ENCODE measurements at places on chromosomes 11 and 22.

GRCh38 chr11:47389577-47390421 lies 11.5 kb upstream of the SPI1 start:
- DNase-seq: no peak

DNA sequence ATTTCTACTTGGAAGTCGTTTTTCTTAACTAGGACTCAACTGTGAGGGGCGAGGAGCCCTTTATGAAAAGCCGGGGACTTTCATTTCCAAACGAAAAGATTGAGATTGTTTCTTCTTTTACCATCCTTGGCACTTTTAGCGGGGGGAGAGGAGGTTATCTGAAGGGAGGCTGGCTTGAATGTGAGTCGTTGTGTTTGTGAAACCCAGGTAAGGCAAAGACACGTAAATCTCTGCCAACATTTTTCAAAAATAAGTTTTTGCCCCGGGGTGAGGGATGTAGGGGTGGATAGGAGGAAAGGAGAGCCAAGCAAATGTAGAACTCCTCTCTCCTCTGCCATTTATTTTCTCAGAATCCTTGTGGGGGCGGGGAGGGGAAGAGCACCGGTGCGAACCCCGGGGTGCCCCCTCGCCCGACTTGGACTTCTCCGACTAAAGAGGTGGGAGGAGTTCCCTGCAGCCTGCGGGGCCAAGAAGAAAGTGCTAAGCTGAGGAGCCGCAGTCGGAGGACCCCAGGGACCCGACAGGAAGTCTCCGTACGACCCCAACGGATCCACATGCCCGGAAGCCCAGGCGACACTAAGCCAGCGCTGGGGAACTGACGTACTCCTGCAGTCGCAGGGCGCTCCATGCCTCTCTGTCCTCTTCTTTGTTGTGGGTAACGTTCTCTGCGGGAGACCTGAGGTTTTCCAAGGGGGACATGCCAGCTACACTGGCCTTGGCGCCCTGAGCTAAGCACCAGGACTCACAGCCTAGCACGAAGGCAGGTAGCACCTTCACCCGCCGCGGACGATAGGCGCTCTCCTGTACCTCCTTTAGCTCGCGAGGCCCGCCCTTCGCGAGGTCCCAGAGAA lies 2.4 kb upstream of the WT1 start:
- DNase-seq: no peak

GRCh38 chr11:30405385-30405784 lies 82.5 kb downstream of the ARL14EP start:
- DNase-seq: no peak

GRCh38 chr11:58285483-58286040 lies 17.5 kb upstream of the OR10W1 start:
- DNase-seq: no peak

DNA sequence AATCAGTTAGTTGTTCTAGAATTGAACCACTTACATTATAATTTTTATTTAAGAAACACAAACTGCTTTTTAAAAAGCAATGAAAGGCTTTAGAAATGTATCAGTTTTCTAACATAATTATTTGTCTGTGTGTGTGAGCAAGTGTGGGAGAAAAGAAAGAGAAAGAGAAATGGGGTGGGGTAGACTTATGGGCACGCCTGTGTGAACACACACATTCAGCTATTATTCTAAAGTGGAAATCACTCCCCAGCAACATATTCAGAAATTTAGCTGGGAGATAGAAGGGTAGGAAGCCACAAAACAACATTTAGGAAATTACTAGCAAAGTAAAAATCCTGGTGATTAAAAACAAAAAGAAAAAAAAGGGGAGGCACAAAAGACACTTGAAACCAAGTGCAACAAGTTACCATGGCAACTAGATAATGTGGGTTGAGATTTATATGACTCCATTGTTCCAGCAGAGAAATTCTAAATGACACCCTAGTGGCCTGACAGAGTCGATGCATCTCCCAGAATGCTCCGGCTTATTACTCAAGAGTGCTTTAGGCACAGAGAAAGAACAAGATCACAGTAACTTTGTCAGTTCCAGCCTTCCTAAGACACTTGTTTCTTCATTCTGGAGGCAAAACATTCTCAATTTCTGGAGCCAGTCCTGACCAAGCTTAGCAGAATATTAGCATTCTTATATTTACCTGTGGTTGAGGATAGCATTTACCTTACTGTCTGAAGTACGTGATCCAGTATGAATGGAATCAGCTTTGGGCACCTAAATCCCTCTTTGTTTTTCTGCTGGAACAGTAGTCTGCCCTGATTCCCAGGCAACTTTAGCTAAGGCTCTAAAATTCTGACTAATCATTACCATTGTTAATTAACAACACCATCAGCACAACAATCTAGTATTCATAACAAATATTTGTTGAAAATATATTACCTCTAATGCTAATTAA lies 444.4 kb downstream of the DLG2 start:
- DNase-seq: peak; percentile 35

GRCh38 chr22:35357883-35358621 lies 22.8 kb upstream of the HMOX1 start:
- peak; percentile 40 for DNase-seq

DNA sequence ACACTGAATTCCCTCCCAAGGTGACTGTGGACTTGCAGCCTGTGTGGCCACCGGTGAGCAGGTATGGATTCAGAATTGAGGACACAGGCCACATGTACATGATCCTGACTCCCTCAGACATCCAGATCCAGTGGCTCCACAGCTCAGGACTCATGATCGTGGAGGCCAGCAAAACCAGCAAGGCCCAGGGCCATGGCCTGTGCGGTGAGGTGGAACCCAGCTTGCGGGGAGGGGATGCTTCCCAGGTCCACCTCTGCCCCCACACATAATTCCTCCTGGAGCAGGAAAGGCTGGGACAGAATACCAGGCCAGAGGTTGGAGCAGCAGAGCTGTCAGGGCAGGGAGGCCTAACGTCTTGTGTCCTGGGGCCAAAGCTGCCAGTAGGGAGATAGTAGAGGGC lies 82.1 kb downstream of the OTOG start:
- DNase-seq: no peak

DNA sequence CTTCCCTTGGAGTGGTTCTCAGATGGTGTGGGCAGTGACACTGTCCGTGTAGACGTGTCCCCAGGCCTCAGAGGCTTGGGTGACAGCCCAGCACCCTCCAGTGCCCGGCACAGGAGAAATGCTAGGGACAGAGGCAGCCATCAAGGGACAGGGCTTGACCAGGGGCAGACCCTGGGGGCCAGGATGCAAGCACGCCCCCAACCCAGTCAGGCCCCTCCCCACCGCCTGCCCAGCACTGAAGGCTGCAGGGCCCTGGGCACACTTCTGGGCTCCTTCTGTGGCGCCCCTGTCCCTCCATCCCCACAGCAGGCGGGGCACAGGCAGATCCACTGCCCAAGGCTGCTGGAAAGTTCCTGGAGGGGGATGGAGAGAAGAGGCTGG lies 11.1 kb downstream of the IGF2 start:
- DNase-seq: no peak

DNA sequence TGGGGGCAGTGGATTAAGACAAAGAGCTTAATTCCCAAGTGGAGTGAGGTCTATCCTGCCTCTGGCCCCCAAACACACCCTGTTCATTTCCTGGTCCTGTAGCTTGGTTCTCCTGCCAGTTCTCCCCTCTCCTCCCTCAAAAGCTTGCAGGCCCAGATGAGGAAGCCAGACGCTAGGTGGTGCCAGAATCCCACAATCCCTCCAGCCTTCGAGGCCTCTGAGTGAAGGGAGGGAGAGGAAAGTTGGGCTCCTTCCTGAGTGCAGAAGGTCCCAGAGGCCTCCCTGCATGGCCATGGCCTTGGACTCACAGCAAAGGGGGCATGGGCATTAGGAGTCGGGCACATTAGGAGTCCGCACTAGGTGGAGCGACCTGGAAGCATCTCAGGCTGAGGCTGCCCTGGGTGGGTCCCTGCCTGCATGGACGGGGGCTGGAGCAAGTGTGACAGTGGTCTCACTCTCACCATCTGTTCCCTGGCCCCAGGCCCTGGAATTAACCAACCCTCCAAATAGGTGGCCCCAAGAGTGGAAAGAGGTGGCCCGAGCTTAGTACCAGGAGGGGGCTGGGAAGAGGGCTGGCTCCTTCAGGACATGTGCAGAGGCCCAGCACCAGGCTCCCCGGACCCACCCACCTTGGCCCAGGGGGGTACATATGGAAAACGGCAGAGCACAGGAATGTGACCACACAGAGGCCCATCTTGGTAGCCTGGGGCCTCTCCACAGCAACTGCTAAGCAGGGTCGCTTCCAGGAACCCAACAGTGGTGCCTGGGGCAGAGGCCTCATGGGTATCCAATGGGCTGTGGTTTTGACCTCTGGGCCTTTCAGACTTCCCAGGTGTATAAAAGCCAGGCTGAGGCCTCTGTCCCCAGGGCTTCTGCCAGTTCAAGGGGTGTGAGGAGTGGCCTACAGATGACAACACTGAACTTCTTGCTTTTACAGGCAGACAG lies 5.2 kb downstream of the FXYD2 start:
- peak; percentile 63 for DNase-seq

GRCh38 chr22:43516386-43516785 lies 104.6 kb downstream of the MPPED1 start:
- DNase-seq: no peak

GRCh38 chr22:21694795-21695429 lies 29.1 kb downstream of the PPIL2 start:
- no peak for DNase-seq

GRCh38 chr11:6655020-6655789 lies 404 bp downstream of the DCHS1 start:
- no peak for DNase-seq

- no peak for DNase-seq
Measured at GRCh38 chr22:38952281-38952993, 5.0 kb upstream of the APOBEC3A start.

DNA sequence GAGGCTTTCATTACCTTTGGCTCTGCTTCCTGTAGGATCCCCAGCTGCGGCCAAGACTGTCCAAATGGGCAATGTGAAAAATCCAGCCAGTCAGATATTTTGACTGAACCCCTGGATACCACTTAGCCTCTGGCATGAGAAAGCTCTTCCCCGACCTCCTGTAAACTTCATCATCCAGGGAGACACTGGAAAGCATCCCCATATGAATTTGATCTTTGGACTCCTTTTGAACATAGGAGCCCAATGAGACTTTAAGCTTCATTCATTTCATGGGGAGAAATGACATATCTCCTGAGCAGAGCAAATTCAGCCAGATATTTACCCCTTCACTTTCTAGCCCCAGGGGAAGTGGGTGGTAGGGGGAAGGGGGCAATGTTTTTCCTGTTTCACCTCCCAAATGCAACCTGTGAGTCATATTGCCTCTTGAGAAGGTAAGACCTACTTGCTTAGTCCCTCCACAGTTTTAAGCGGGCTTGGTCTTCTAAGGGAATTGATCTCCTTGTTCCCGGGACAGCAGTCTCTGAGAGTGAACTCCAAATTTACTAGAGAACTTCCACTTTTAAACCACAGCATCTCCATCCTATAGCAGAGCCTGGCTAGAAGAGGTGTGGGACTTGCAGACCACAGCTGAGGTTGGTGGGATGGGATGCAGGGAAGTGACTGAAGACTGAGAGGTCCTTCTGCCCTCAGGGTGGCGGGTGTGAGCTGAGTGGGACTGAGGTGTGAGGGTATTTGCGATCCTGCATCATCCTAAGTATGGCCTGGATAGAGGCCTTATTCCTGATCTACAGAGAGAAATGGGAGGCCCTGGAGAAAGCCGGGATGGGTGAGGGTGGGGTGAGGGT lies 20.3 kb upstream of the POU2AF1 start:
- DNase-seq: no peak

DNA sequence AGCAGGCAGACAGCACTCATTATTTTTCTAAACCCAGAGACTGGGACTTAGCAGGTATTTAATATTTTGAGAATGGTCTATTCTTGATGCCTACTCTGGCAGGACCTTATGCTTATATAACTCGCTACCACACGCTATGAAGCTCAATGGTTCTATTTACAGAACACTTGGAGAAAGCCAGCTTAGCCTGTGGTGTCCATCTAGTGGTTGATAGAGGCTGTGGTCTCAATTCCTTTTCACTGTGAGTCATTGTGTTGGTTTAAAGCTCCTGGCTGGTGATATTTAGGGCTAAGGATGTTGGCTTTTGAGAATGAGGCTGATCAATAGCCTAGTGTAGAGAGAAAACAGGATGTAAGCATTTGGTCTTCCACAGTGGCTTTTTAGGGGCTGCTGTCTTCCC lies 206.4 kb downstream of the DBX1 start:
- peak; percentile 91 for DNase-seq

- DNase-seq: no peak
Measured at GRCh38 chr11:133925756-133926155, 31.0 kb downstream of the IGSF9B start.

- no peak for DNase-seq
Measured at GRCh38 chr22:42190274-42190673, 59.7 kb upstream of the CYP2D6 start.

GRCh38 chr11:45457649-45458048 lies 171.5 kb upstream of the SYT13 start:
- DNase-seq: peak; percentile 79

DNA sequence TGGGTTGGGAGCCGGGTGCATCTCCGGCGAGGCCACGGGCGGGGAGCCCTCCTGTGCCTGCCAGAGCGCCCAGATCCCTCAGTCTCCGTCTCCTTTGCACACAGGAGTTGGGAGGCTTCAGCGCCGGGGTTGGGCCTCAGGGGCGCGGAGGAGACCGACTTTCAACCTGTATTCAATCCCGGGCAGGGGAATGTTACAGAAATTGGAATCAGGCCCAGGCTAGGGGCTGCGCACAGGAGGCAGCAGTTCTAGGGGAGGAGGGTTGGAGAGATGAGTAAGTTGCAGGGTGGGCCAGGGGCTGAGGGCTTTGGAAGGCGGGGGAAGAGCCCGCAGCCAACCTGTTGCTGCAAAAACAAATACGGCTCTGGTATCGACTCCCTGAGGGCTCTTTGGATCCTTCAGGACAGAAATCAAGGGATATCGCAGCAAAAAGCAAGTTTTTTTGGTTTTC lies 640 bp upstream of the KCNA4 start:
- DNase-seq: no peak

GRCh38 chr22:19723983-19724827 lies 866 bp downstream of the GP1BB start:
- DNase-seq: peak; percentile 18

DNA sequence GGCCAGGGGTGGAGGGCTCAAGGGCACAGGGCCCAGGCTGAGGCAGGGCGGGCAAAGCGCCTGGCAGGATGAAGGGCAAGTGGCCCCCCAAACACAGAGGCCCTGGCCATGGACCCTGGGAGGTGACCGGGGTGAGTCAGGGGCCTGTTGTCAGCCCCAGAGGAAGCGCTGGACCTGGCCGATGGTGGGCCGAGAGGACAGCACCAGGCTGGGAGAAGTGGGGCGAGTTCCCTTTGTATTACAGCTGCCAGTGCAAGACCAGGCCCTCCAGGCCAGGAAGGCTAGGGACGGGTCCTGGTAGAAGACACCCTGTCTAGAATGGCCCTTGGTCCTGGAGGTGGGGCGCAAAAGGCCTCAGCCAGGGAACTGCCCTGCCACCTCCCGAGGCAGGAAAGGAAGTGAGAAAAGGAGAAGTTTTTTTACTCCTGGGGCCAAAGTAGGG lies 12.8 kb downstream of the CXCR5 start:
- DNase-seq: no peak

GRCh38 chr22:29917052-29917902 lies 34.3 kb downstream of the MTMR3 start:
- peak; percentile 11 for DNase-seq

GRCh38 chr11:132559331-132560036 lies 972.8 kb downstream of the OPCML start:
- no peak for DNase-seq
